Vagina (tissue), 2 donors: ENCODE measurements at places on chromosomes 6 and 20. TPM values are rescaled to one million over a fixed set of nuclear protein-coding genes. Genes with fewer than 3 reads are reported as not detected.

The TMEM151B gene
- 0.49 TPM for total RNA-seq

The CDKAL1 gene
- 11.3 TPM for total RNA-seq

The GHRH gene
- not detected for total RNA-seq

The PACSIN1 gene
- 0.74 TPM for total RNA-seq

The ENPP1 gene
- total RNA-seq = 14.7 TPM

The EFHC1 gene
- total RNA-seq = 27.0 TPM

The SLC35D3 gene
- not detected for total RNA-seq

The HFE gene
- 7.6 TPM for total RNA-seq

The BPIFB1 gene
- not detected for total RNA-seq

The PSMB1 gene
- 92.3 TPM for total RNA-seq

GRCh38 chr6:32188381-32189068, 1.5 kb downstream of the PBX2 start:
- no peak for DNase-seq

- no peak for DNase-seq
Observed at GRCh38 chr6:14066782-14067406, 50.7 kb upstream of the CD83 start.

- DNase-seq = no peak
Observed at GRCh38 chr6:89346433-89346832, 6.1 kb downstream of the UBE2J1 start.

DNA sequence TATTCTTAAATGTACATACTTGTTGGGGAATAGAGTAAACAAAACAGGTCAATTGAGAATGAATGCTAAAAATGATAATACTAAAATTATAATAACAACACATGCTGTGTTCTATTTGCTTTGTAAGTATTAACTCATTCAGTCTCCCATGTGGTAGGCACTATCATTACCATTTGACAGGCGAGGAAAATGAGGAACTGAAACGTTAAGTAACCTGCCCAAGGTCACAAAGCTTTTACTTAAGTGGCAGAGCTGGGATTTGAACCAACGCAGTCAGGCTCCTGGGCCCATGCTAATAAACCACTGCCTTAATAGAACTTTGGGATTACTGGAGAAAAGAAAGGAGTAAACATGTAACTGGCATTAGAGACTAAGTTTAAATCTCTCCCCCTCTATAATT, 3.8 kb downstream of the NSFL1C start:
- DNase-seq = peak; percentile 6

DNA sequence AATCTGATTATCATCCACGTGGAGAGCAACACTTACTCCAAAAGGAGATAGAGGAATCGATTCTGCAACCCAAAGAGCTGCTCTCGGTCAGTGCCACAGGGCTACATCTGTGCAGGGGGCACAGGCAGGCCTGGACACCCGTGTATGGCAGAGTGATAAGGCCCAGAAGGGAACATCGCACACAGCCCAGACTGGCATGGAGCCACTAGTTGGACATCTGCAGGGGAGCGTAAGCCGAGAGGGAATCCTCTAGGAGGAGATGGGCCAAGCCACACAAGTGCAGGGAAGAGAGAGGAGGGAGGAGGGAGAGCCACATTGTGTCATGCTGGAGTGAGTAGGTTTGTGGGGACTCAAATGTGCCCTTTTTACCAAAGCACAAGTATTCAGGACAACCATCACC, 50.4 kb upstream of the ENTPD6 start:
- DNase-seq = no peak

GRCh38 chr6:15389765-15390723, 144.2 kb downstream of the JARID2 start:
- DNase-seq = no peak

- DNase-seq = no peak
Observed at GRCh38 chr6:148818939-148819575, 72.2 kb downstream of the UST start.

GRCh38 chr6:2734488-2735166, 16.1 kb downstream of the MYLK4 start:
- DNase-seq = no peak

- no peak for DNase-seq
Observed at GRCh38 chr6:136567688-136568087, 17.5 kb upstream of the MAP7 start.

DNA sequence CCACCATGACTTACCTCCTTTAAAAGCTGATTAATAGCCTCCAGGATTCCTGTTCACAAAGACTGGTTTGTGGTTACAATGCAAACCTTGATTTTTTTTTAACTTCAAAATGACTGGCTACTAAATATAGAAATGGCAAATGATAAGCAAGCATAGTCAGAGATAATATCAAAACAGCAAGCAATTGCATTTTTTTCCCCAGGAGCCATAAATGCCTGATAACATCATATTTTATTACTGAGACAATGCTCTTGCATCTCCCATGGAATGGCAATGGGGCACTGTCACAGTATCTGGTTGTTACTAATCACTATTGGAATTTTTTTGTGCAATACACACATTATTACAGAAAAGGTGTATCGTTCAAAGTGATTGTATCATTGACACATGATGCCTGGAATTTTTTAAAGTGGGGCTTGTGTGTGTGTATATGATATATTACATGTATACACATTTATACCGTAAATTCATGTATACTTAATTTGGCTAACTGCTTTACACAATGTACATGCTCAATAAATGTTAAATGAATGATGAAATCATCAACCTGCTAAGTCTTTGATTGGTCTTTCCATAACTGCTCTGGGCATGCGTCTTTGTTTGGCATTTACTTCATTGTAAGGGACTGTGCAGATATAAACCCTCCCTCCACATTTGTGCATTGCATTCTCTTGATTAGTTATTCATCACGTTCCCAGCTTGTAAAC, 980 bp upstream of the SALL4 start:
- no peak for DNase-seq

GRCh38 chr20:13771853-13772453, 12.8 kb downstream of the ESF1 start:
- DNase-seq = no peak

GRCh38 chr6:16412982-16413381, 174.6 kb downstream of the GMPR start:
- no peak for DNase-seq

GRCh38 chr6:73299151-73299971, 36.4 kb upstream of the KHDC1 start:
- DNase-seq = no peak

- DNase-seq = no peak
Observed at GRCh38 chr6:91267246-91267645, 680.4 kb upstream of the MAP3K7 start.

GRCh38 chr20:58698741-58699622, 6.4 kb downstream of the NPEPL1 start:
- DNase-seq = no peak

- DNase-seq = no peak
Observed at GRCh38 chr20:2088891-2089290, 12.7 kb upstream of the STK35 start.

- no peak for DNase-seq
Observed at GRCh38 chr20:44717986-44718385, 2.8 kb downstream of the CCN5 start.

DNA sequence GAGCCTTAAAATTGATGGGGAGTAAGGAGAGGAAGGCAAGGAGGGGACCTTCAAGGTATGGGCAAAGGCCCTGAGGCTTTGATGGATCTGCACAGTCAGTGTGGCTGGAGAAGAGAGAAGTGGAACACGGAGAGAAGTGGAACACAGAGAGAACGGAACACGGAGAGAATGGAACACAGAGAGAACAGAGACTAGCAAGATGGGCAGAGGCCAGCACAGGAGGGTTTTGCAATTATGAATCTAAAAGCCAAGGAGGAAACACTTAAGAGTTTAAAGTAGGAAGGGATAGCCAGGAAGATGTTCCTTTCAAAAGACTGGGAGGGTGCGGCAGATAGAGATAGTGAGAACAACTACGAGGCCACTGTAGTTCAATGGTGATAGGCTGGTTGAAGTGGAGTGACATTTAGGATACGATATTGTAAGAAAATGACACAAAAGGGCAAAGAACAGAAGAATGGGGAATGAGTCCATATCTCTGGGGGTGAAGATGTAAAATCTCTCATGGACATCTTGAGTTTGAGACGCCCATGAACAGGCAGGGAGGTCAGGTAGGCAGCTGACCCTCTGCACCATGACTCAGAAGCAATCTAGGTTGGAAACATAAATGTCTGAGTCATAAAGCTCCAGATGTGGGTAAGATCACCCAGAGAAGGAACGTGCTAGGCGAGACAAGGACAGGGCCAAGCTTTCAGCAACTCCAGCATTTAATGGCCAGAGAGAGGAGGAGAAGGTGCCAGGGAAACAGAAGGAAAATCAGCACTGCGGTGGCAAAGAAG, 25.4 kb downstream of the ZMYND8 start:
- no peak for DNase-seq

GRCh38 chr6:157260735-157261410, 62.4 kb downstream of the TMEM242 start:
- no peak for DNase-seq

GRCh38 chr6:10381830-10382208, 33.1 kb downstream of the TFAP2A start:
- no peak for DNase-seq

GRCh38 chr6:24547243-24547642, 52.5 kb downstream of the ALDH5A1 start:
- DNase-seq = no peak

DNA sequence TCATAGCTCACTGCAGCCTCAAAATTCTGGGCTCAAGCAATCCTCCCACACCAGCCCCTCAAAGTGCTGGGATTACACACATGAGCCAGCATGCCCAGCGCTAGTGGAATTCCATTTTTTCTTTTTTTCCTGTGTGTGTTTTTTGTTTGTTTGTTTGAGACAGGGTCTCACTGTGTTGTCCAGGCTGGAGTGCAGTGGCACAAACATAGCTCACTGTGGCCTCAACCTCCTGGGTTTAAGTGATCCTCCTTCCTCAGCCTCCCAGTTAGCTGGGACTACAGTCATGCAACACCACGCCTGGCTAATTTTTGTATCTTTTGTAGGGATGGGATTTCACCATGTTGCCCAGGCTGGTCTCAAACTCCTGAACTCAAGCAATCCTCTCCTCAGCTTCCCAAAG, 14.1 kb upstream of the PARD6B start:
- no peak for DNase-seq

GRCh38 chr20:62769346-62770071, 26.8 kb upstream of the MRGBP start:
- DNase-seq = no peak

DNA sequence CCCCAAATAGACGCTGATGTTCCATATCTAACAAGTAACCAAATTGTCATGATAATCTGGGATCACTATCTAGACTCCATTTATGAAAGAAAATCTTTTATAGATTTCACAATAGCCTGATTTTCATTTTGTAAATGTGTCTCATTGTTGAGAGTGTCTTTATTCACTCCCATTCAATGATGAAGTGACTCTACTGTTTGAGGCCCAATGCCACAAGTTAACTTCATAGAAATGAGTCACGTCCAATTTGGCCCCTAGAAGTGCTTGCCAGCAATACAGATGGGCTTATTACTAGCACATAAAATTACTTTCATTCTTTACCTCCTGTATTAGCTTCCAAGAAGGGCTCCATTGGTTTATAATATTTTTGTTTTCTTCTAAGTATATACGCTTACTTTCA, 6.3 kb downstream of the IPCEF1 start:
- DNase-seq = no peak

DNA sequence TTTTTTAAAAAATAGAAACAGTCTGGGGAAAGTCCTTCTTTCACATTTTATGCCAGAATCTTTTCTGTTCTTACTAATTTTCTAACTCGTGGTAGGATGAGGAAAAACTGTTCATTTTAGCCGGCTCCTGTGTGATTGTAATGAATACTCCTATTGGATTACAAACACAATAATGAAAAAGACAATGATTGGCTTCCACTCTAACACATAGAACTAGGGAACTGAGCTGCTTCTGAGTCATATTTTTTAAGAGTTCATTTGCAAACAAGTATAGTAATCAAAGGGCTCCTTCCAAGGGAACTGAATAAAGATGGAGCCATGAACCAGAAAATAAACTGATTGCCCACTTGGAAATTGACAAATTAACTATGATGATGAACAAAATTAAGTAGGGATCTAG, 265.3 kb upstream of the TCF21 start:
- DNase-seq = no peak

DNA sequence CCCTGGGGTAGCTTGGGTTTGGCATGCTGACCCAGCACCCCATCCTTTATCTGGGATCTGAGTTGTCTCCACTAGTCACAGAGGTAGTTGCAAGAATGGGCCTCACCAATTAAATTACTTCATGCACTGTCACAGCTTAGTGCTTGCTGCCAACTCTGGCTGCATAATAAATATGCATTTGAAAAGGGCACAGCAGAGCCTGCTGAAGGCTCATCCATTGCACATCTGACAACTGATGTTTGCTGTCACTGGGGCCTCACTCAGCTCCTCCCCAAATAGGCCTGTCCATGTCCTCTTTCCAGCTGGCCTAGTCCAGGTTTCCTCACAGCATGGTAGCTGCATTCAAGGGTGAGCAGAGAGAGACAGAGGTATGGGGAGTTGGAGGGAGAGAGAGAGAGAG, 13.3 kb upstream of the NXT1 start:
- DNase-seq = no peak

GRCh38 chr20:44280387-44280786, 30.6 kb downstream of the FITM2 start:
- no peak for DNase-seq

GRCh38 chr6:128284128-128284527, 236.3 kb downstream of the PTPRK start:
- DNase-seq = no peak

DNA sequence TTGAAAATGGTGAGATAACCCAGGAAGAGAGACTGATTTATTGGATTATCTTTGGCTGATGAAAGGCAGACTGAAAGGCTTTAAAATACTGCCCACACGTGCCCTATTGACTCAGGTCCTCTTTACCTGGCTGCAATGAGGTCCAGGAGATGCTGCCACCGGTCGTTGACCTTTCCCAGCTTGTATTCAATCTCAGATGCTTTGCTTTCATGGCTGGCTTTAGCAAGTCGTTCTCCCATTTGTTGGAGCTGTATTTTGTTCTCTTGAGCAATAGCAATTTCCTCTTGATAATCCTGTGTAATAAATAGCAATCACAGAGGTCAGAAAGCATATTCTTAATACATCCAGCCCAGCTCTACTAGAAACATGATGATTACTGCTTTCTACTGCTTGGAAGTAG, 368.8 kb downstream of the ESR1 start:
- DNase-seq = no peak

DNA sequence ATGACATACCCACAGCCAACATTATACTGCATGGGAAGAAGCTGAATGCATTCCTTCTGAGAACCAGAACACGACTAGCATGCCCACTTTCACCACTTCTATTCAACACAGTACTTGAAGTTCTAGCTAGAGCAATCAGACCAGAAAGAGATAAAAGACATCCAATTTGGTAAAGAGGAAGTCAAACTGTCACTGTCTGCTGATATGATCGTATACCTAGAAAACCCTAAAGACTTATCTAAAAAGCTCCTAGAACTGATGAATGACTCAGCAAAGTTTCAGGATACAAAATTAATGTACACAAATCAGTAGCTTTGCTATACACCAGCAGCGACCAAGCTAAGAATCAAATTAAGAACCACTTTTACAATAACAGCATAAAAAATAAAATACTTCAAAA, 60.5 kb downstream of the EYS start:
- no peak for DNase-seq
